Activated T-helper 2 cell treated with anti-CD3 and anti-CD28 coated beads, Interferon-gamma antibody, Interleukin-2, Interleukin-4, amounts not matched to agents 10 μg/mL and 5 μg/mL and 100 μg/mL, durations not matched to agents 14 hours and 24 hours and 36 hours (primary cell): ENCODE measurements at places on chromosomes 5 and 9. TPM values are rescaled to one million over a fixed set of nuclear protein-coding genes. Genes with fewer than 3 reads are reported as not detected.

The OCLN gene
- total RNA-seq, result 0.11 and 0.21 TPM in 2 replicates

GRCh38 chr5:116681334-116682013 lies 106.9 kb upstream of the SEMA6A start:
- H3K27ac ChIP-seq, result no peak overlapping the region
- no peak overlapping the region for H3K4me3 ChIP-seq
- DNase-seq, result no peak
- no peaks in the 10 kb centered on the region for H3K36me3 ChIP-seq
- no peaks in the 10 kb centered on the region for H3K4me1 ChIP-seq

DNA sequence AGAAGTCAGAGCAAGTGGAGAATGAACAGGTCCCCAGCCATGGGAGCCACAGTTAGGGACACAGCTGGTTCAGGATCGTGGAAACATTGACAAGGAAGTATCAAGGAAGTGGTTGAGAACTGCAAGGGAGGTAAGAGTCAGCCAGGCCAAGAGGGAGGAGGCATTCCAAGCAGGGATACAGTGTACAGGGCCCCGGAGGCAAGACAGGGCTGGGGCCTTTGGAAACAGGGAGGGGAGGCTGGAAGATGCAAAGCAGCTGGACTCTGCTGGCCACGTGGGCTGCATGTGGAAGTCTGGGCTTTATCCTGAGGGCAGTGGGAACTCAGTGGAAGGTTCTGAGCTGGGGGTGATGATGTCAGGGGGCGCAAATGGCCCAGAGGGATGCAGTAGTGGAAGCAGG lies 14.2 kb downstream of the CCDC180 start:
- H3K27me3 ChIP-seq, result no peaks in the 10 kb centered on the region
- no peaks in the 10 kb centered on the region for H3K36me3 ChIP-seq
- H3K27ac ChIP-seq, result no peak overlapping the region
- H3K4me3 ChIP-seq, result no peak overlapping the region
- no peak for DNase-seq

The TEX10 gene
- 26.9 and 30.0 TPM in 2 replicates for total RNA-seq

DNA sequence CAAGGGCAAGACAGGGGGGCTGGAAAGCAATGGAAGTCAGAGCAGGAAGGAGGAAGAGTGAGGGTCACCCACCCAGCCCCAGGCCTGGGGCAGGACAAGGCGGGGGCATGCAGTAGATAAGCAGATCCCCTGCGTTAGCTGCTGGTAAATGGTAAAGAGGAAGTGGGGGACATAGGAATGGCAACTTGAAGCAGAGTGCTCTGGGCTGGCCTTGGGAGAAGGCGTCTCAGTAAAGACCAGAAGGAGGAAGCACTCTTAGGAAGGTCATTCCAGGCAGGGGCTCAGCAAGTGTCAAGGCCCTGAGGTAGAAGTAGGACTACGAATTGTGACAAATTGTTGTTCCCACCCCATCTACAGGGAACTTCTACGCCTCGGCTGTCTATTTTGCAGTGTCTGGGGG lies 15.1 kb downstream of the TCOF1 start:
- no peaks in the 10 kb centered on the region for H3K4me1 ChIP-seq
- no peaks in the 10 kb centered on the region for H3K27me3 ChIP-seq
- no peak for DNase-seq
- H3K27ac ChIP-seq, result no peak overlapping the region

The PHF24 gene
- total RNA-seq, result 0.11 TPM in 1 of 2 replicates, not detected in the other
